ENCODE measurements at places on chromosomes 5 and 9.
A peak's percentile ranks its signal among the peaks of the same experiment; 100 is the strongest.

GRCh38 chr5:1515921-1516571 lies 7.7 kb downstream of the LPCAT1 start:
- no peak for DNase-seq

- DNase-seq: no peak
Observed at GRCh38 chr5:73387601-73388305, 60.8 kb downstream of the FOXD1 start.

GRCh38 chr9:77386187-77386586 lies 208.9 kb downstream of the VPS13A start:
- no peak for DNase-seq

- peak; percentile 86 for DNase-seq
Observed at GRCh38 chr5:611731-612486, at the start of gene CEP72. TSS of gene CEP72 (plus strand) at chr5:612340. CDS start at chr5:612362, 22 bp downstream.

DNA sequence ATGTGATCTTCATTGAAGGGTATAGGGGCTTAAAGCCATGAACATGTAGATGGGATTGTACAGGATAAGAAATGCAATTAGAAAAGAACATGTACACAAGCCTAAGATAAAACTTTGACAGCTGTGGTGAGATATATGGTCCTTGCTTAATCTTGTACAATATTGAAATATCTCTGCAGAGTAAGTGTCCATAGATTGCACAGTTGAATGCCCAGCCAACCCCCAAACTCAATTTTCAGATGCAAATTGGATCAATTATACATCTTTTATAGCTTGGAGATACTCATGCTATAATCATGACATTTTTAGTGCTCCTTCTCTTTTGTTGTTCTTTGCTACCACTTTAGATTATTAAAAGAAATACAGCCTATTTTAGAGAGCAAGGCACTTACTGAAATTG lies 59.5 kb upstream of the CHSY3 start:
- DNase-seq: no peak

- no peak for DNase-seq
Observed at GRCh38 chr5:57561231-57561842, 78.7 kb upstream of the ACTBL2 start.
